ENCODE measurements at places on chromosomes 2 and 18.

DNA sequence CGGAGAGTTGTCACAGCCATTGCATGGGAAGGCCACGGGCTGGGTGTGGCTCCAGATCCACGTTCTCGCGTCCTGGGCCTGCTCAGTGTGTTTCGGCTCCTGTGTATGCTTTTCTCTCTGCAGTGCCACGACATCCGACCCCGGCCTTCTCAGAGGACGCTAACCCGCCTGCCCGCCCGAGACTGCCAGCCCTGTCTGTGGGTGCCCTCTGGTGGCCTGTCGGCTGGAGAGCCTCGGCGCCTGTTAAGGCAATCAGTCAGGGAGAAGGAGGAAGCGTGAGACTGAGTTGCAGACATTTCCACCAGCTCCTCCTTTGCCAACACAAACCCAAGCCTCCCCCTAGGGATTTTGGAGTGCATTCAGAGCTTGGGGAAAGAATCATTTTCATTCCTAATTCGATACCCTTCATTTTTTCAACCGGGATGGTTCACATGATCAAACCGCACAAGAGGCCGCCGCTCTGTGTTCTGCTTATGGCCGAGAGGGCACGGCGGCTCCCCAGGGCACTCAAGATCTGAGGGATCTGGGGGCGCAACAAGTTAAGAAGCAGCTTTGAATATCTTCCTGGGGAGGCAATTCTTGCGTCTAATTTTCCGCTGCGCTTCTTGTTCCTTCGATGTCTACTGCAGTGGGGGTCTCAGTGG, 37.5 kb upstream of the ZBTB7C start:
- peak; percentile 79 for DNase-seq

GRCh38 chr2:20491739-20492531, 45.1 kb downstream of the RHOB start:
- no peak for DNase-seq

GRCh38 chr18:69838620-69839411, 108.9 kb downstream of the CD226 start:
- DNase-seq = no peak

DNA sequence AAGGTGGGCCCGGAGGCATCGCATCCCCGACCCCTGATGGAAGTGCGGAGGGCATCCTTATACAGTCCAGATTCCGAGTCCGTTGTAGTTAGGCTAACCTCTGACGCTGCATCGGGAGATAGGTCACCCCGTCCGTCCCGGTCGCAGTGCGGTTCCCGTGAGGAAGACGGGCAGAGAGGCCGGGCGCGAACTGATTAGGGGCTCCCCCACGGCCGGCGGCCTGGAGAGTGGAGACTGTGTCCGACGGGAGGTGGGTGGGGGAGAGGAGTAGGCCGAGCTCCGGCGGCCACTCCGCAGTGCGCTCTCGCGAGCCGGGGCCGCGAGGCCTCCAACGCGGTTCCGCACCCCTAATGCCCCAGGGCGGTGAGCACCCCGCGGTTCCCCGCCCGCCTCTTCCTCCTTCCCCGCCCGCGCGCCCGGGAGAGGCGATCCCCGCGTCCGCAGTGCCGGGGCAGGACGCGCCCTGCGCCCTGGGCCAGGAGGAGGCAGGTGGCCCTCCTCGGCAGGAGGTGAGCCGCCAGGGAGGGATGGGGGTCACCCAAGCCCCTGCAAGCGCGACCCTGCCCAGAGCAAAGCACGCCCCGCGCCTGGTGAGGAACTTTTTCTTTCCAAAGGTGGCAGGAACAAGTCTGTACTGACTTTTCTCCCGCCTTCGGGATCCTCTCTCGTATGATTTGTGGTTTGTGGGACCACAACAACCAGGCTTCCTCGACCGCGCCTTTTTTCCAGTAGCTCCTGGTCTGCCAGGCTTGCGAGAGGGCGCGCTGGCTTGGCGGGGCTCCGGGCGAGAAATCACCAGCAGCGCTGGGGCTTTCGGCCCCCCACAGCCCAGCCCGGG, 1.4 kb upstream of the SP5 start:
- DNase-seq = no peak
